Stimulated activated CD4-positive, alpha-beta T cell treated with anti-CD3 and anti-CD28 coated beads, Interleukin-4, amount 100 ng/mL, for 24 hours (primary cell): ENCODE measurements at places on chromosomes 11 and 22.

GRCh38 chr22:35072925-35073324 is 7.0 kb downstream of the ISX start:
- no peak for DNase-seq

GRCh38 chr11:39239553-39239952 is 2219.9 kb downstream of the LRRC4C start:
- DNase-seq, result no peak

DNA sequence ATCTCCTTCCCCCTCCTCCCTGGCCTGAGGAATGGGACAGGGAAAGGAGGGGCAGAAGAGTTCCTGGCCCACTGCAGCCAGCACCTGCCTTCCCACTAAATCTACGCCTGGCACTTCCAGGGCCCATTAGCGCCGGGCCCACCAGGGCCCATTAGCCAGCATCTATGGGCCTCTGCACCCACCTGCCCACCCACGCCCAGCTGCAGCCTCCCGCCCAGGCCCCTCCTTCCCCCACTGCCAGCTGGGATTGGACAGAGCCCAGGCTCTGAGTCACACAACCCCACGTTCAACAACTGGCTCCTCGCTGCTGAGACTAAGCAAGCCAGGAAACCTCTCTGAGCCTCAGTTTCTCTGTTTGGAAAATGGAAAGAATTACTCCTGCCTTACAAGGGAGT is 48.7 kb downstream of the CYTH4 start:
- DNase-seq, result no peak

- no peak for DNase-seq
These were observed 104.4 kb upstream of the PLET1 start for GRCh38 chr11:112364962-112365481.

GRCh38 chr11:84648471-84648870 is 978.7 kb downstream of the DLG2 start:
- no peak for DNase-seq

DNA sequence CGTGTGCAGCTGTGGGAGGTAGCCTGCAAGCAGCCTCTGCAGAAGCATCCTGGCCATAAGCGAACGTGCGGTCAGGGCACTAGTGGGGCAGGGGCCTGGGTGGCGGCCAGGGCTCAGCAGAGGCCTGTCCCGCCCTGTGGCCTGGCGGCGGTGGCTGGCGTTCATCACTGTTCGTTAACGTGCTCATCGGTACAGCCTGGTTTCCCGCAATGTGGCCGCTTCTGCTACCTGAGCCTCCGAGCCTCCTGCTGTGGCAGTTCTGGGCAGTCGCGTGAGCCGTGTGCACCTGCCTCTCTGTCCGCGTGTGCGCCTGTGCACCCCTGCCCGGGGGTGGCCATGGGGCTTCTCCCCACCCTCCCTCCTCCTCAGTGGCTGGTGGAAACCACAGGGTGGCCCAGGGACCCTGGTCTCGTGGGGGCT is 117.9 kb downstream of the KCNQ1OT1 start:
- DNase-seq, result no peak

DNA sequence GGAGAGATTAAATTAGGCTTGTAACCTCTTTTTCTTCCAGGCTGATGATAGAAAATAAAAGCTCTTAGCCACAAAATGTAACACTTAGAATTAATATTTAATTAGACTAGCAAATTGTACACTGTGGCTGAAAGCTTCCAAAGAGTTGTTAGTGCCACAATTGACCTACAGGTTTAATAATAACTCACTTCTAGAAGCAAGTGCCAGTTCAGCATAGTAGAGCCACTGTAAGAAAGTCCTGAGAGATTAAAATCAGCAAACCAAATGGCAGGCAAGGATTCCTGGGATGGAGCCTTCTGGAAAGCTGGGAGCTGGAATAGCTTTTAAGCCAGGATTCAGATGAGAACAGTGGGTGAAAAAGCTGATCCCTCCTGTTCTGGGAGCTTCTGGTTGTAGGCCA is 131.0 kb downstream of the ELP4 start:
- DNase-seq, result no peak

GRCh38 chr11:123544631-123545375 is 109.6 kb downstream of the SCN3B start:
- DNase-seq, result no peak

GRCh38 chr22:36902143-36902926 is 11.1 kb upstream of the CSF2RB start:
- no peak for DNase-seq

DNA sequence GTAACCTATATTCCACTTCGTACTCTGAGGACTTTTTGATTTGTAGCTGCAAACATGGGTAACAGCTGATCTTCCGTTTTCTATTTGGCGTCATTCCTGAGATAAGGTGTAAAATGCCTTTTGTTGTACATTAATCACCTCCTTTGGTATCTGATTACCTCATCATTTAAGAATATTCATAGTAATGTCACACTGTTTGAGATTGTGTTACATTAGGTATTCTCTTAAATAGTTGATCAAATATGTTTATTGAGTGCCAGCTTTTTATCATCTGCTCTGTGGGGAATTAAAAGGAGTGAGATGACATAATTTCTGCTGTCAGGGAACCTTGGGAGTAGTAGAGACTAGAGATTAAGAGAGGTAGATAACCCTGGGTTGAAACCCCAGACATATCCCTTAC is 5.9 kb downstream of the NCAM1 start:
- no peak for DNase-seq

DNA sequence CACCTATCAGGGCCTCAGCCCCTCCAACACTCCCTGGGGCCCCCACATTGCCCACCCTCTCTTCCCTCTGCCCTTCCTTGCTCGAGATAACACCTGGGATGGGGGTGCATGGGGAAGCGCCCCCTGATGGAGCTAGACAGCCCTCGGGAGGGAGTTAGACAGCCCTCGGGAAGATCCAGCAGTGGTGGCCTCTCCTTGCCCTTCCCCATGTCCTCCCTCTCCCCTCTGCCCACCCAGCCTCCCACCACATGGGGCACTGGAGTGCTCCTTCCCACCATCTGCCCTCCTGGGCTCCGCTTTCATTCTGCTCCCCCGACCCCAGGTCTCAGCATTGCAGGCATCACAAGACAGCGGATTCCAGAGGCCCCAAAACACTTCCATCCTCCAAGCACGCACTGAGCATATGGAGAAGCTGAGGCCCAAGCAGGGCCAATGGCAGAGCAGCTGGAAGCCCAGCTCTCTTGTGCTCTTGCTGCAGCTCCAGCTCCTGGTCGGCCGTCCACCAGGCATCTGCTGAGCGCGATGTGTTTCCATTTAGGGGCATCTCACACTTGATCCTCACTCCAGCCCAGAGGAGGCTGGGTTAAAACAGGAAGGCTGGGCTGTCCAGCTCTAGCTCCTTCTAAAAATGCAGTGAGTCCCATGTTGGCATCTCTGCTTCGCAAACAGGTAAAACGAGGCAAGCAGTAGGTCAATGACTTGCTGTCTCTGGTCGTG is 65.6 kb downstream of the IGLL1 start:
- no peak for DNase-seq

DNA sequence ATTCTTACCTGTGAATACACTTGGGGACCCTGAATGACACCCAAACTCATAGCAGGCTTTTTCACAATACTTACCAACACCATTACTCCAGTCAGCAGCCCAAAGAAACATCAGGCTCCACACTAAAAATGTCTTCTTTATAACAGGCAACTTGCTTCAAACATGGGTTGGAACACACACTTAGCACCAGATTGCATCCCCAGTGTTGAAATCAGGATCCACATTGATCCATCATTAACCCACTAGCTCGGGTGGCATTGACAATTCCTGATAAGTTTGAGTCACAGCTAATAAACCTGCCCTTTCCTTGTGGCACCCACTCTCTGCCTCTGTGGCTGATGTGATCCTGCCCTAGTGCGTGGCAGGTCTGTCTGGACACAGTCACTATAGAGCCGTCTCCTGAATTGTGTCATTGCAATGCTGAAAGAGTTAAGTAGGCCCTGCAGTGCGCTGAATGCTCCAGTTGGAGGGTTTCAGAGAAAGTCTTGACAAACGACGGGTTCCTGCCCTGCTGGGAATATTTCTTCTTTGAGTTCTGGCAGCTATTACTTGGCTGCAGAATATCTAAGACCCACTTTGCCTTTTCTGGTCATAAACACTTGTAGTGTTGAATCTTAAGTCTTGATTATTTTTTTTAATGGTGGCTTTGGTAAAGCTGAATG is 19.6 kb upstream of the C11orf96 start:
- DNase-seq, result no peak

- DNase-seq, result no peak
These were observed 140.0 kb downstream of the AASDHPPT start for GRCh38 chr11:106217456-106217855.

DNA sequence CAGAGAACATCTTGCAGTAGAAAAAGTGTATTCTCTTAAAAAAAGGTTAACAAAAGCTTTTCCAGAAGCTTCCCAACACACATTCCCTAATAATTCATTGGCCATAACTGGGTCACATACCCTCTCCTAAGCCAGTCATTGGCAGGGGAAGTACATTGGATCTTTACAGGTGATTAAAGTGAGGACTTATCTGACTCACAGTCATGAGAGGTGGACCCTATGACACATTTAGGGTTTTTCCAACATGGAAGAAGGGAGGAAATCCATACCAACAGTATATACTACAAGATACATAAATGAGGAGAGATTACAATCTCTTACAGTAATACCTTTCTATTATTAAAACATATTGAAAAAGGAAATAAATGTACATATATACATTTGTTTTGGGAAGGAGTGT is 72.2 kb downstream of the CCDC73 start:
- no peak for DNase-seq

DNA sequence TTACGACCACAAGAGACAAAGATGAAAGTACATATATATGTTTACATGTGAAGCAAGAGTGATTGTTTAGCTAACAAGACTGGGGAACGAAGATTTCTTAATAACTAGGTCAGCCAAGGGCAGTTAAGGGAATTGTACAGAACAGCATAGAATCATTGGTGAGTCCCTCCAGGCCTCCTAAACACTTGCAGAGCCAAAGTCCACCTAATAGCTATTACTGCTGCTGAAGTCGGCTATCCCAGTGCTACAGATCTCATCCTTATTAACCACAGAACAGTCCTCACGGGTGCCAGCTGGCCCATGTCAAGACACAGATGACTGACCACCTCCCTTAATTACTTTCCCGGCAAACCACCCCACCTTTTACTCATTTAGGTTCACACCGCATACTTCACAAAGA is 68.5 kb upstream of the OPCML start:
- DNase-seq, result no peak

DNA sequence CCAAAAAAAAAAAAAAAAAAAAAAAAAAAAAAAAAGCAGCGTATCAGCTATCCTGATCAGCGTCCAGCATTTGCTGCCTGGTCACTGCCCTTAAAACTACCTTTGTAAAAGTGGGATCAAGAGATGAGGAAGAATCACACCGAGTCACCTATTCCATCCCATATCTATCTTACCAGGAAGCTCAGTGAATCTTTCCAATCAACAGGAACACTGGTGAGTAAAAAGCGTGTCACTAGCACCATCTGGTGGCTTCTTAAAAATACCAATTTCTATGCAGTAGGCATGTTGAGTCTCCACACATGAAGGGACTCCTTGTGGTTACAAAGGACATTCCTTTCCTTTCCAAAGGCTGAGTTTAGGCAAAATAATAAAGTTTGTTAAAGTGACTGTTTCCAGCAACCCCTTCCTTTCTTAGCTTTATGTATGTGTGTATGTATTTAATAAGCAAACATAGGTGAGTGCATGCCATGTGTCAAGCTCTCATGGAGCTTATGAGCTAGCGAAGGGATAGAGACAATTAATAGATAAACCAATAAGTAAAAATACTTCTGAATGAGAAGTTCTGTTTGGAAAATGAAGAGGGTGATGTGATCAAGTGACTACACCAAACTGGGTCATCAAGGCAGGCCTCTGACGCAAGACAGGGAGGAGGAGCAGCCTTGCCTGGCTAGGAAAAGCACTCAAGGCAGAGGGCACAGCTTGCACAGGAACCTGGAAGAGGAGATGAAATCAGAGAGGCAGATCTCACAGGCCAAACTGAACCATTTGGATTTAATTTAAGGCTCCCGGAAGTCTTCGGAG is 13.9 kb upstream of the TP53AIP1 start:
- peak; percentile 22 for DNase-seq

DNA sequence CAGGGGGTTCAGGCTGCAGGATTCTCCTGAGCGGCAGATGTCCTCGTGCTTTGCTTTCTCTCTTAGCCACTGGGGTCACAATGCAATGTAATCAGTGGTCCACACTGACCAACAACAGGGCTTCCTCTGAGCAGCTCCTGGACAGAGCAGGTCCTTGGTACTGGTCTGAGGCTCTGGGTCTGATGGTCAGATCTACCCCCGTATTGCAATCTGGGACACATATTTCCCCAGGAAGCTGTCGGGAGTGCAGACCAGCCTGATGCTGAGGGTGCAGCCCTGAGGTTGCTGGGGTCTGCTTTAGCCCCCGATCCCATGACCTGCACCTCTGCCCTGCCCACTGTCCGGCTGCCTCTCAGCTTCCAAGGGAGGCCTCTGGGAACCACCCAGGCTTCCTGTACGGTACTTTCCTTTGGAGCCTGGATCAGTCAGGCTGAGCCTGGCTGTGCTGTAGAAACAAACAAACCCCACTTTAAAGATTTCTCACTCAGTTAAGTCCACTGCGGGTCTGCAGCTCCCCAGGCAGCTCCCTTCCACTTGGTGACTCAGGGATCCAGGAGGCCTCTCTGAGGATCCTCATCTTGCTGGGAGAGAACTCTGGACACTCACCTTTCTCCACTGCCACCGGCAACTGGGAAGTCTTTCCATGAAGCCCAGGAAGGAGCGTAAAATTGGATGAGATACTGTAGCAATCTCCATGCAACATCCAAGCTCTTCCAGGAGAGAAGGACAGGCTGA is 1046.6 kb downstream of the TBC1D22A start:
- no peak for DNase-seq

- no peak for DNase-seq
These were observed 166.1 kb upstream of the API5 start for GRCh38 chr11:43145653-43146052.

- DNase-seq, result no peak
These were observed 101.1 kb upstream of the APOA1 start for GRCh38 chr11:116938471-116939070.

- DNase-seq, result no peak
These were observed 122.2 kb downstream of the ABTB2 start for GRCh38 chr11:34235591-34236071.

GRCh38 chr22:37967637-37968451 is 14.3 kb downstream of the POLR2F start:
- DNase-seq, result no peak

GRCh38 chr22:30953206-30953605 is 15.4 kb downstream of the MORC2 start:
- no peak for DNase-seq

DNA sequence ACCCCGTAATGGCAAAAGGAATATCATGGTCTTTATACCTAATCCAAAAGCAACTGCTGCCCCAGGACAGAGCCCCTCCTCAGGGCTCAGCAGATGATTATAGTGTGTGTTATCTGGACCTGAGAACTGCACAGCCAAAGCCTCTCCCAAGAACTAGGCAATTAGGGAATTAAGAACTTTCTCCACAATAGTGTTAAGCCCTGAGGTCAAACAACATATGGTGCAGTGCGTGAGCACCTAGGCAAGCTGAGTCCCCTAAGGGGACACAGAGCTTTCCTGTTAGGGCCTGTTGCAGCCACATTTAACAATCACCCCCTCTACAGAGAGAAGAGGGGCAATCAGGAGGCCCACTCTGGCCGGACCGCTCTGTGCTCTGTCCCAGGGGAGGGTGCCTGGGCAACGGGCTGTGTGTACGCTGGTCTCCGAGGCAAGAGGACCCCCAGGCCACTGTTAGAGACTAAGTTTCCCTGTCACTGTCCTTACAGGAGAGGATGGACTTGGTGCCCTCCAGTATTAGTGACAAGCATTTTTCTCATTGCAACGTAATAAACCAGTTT is 1.4 kb upstream of the KCNJ5 start:
- DNase-seq, result no peak

- no peak for DNase-seq
These were observed 2.8 kb upstream of the TSPO start for GRCh38 chr22:43148581-43148980.
